ENCODE measurements at places on chromosomes 1 and 21.

- DNase-seq, result no peak
Measured at GRCh38 chr1:221274373-221274772, 395.1 kb downstream of the HLX start.

- no peak for DNase-seq
Measured at GRCh38 chr1:119873135-119874015, 22.9 kb downstream of the ADAM30 start.

DNA sequence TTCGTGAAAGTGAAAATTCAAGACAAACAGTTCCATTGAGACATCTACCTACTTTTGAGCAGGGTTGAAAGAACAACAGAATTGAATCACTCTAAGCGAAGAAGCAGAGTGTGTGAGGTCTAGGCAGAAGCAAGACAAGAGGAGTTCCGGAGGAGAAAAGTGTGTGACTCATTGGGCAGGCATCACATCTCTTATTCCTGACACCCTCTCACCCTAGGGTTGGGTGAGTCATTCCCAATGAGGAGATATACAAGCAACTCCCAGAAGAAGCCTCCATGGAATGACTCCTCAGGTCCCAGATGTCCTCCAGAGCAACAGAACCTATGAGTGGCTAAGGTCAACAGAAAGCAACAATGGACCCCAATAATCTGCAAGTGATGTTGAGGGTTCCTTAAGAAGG is 138.1 kb downstream of the TPR start:
- DNase-seq, result no peak

DNA sequence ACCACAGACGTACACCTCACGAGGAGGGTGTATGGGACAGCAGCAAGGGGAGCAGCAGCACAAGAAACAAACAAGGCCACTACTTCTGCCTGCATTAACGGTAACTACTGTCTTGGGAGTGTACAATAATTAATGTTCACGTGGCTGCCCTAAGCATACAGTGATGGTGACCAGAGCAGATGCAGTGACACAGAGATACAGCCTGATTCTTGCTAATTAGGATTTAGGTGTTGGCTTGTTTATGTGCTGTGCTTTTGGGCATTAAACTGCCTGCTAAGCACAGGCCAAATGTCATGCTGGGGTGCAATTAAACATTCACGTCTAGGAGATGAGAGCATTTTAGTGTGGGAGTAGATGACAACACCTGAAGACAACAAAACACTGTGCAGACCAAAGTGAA is 7.2 kb downstream of the ZNF669 start:
- no peak for DNase-seq

DNA sequence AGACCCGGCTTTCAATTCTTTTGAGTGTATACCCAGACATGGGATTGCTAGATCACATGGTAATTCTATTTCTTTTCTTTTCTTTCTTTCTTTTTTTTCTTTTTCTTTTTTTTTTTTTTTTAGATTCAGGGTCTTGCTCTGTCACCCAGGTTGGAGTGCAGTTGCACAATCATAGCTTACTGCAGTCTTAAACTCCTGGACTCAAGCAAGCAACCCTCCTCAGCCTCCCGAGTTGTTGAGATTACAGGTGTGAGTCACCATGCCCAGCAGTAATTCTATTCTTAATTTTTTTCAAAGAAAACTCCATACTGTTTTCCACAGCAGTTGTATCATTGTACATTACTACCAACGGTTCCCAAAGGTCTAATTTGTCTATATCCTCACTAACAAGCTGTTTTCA is 13.5 kb upstream of the RNF186 start:
- no peak for DNase-seq
